ENCODE measurements at places on chromosomes 13 and 19.
A peak's percentile ranks its signal among the peaks of the same experiment; 100 is the strongest.

- DNase-seq, result no peak
Measured at GRCh38 chr19:18099623-18099995, 2.0 kb downstream of the MAST3 start.

- no peak for DNase-seq
Measured at GRCh38 chr13:65125236-65125635, 2104.9 kb downstream of the PCDH9 start.

GRCh38 chr19:2478278-2478755 lies 2.4 kb downstream of the GADD45B start:
- peak; percentile 55 for DNase-seq

DNA sequence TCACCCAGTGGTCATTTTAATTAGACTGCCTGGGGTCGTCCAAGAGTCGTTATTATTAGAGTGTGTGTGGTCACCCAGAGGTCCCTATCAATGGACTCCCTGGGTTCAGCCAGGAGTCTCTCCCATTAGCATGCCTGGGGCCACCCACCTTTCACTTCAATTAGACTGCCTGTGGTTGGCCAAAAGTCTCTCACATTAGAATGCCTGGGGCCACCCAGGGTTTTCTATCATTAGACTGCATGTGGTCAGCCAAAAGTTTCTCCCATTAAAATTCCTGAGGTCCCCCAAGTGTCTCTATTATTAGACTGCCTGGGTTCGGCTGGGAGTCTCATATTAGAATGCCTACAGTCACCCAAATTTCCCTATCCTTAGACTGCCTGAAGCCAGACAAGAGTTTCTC lies 1472.6 kb downstream of the UQCRFS1 start:
- DNase-seq, result no peak

DNA sequence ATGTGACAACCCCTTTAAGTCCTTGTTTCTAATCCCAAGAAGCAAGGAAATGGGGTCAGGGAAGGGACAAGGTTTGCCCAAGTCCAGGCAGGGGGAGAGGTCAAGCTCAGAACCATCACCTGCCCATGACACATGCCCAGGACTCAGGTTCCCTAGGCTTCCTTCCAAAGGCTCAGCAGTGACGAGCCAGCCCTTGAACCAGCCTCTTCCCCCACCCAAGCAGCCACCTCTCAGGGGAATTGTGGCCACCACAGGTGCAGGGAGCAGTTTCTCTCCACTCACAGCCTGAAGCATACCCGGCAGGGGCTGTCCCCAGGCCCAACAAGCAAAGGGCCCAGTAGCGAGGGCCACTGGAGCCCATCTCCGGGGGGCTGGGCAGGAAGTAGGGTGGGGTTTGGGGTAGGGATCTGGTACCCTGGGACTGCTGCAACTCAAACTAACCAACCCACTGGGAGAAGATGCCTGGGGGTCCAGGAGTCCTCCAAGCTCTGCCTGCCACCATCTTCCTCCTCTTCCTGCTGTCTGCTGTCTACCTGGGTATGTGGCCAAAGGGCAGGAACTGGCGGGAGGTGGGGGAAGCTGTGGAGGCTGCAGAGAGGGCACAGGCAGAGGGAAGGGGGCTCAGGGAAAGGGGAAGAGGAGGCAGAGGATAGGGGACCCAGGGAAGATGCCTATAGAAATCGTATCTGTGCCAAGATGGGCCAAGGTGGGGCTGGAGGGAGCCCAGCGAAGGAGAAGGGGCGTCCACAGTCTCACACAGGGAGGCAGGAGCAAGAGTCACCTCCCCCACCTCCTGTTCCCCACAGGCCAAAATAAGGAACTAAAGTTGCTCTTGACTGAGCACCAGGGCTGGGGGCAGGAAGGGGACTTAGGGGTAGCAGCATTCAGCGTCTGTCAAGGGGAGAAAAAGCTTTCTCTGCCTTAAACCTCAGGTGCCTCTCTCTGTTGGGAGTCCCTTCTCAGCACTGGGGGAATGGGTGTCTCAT lies at the start of gene CD79A:
CD79A (plus strand) TSS at position 433 of the 986 bp plus-strand sequence; CDS start at position 459, 26 bp downstream.
- DNase-seq, result peak; percentile 44

- DNase-seq, result no peak
Measured at GRCh38 chr13:95150555-95150954, 150.7 kb downstream of the ABCC4 start.

GRCh38 chr13:38213314-38213713 lies 136.3 kb upstream of the UFM1 start:
- DNase-seq, result no peak

DNA sequence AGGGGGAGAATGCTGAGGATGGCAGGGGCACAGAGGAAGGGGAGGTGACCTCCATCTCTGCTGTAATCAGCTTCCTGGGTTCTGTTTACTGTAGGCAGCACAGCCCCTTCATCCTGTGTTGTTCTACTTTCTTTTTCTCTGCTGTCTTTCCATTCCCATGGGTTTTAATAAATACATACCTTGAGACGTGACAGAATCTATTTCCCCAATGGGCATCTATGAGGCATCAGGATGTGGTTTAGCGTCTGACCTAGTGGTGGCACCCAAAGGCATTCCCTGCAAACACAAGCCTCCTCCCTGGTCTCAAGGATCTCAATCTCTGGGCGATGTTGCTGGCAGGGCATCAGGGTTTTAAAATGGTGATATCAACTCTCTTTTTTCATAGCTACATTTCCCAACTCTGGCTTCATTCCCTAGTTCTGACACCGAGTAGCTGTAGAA lies 60.8 kb downstream of the ALOX5AP start:
- DNase-seq, result no peak

GRCh38 chr19:50512112-50512998 lies 1.4 kb downstream of the ASPDH start:
- no peak for DNase-seq

- DNase-seq, result no peak
Measured at GRCh38 chr13:53250977-53251376, 222.4 kb downstream of the OLFM4 start.

- DNase-seq, result no peak
Measured at GRCh38 chr19:54534156-54534555, 31.5 kb downstream of the LAIR2 start.

- DNase-seq, result no peak
Measured at GRCh38 chr19:3506384-3507340, 551 bp downstream of the FZR1 start.

DNA sequence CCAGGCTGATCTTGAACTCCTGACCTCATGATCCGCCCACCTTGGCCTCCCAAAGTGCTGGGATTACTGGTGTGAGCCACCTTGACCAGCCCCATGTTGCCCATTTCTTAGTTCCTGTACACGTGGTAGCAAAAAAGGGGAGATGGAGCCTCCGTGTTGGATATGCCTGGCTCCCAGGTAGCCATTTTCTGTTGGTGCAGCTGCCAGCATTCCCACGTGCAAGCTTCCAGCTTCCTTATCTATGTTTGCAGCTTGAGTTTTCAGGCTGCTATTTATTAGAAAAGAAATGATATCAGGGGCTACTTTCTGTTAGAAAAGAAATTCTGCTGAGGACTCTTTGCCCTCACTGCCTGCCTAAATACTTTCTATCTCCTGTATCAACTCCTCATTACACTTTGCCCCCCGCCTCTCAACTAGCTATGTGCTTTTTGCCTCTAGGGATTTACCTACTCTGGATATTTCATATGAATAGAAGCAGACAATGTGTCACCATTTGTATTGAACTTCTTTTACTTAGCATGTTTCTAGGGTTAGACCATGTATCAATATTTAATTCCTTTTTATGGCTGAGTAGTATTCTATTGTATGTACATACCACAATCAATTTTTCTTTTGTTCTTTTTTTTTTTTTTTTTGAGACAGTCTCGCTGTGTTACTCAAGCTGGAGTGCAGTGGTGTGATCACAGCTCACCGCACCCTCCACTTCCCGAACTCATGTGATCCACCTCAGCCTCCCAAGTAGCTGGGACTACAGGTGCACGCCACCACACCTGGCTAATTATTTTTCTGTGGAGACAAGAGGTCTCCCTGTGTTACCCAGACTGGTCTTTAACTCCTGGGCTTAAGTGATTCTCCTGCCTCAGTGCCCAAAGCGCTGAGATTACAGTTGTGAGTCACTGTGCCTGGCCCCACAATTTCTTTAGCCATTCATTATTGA lies 3.4 kb upstream of the TMED1 start:
- DNase-seq, result no peak

GRCh38 chr13:50838031-50838430 lies 5.5 kb downstream of the DLEU7 start:
- no peak for DNase-seq

DNA sequence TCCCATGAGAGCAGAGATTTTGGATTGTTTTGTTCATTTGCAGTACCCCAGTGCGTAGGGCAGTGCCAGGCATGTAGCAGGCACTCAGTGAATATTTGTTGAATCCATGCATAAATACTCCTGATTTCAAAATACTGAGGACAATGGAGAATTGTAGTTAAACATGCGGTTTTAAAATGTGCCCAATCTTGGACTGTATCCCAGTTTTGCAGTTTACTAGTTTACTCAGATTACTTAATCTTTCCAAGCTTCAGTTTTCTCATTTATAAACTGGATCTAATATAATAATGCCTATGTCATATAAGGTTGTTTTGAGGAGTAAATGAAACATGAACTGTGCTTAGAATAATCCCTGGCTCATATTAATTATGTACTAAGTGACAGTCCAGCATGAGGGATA lies 39.0 kb downstream of the RCBTB2 start:
- no peak for DNase-seq

- no peak for DNase-seq
Measured at GRCh38 chr19:49690656-49691242, at the start of gene CPT1C. TSS of gene CPT1C (plus strand) at chr19:49691116. CDS start at chr19:49692253, 1,137 bp downstream.

- no peak for DNase-seq
Measured at GRCh38 chr13:27599845-27600553, 20.3 kb downstream of the LNX2 start.

- DNase-seq, result peak; percentile 29
Measured at GRCh38 chr19:49422407-49423070, 702 bp downstream of the PTH2 start.

GRCh38 chr13:27595055-27595811 lies 25.1 kb downstream of the LNX2 start:
- DNase-seq, result no peak

DNA sequence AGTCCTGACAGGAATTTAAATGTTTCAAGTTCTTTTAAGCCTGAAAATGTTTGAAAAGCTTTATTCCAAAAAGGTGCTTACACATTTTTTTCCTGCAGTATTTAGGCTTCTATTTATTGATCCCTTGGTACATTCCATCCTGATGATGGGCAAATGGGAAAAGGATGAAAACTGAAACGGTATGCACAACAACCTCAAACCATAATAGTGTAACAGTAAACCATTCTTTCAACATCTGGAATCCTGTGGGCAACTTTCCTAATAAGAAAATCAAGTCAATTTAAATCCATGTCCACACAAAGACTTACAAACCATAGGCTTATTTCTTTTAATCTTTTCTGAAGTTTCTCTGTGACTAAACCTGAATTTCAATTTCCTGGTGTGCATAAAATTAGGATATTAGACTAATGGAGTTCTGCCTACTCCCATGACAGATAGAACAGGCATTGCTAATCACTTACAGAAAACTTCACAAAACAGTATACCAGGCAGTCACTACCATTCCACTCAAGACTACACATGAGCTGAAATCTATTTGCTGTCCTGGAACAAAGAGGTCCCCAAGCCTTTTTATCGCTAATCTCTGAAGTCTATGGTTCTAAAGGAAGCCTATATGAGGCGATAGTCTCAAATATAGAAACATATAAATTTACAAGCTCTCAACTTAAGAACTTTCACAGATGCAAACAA lies 103.3 kb downstream of the DLEU7 start:
- no peak for DNase-seq

DNA sequence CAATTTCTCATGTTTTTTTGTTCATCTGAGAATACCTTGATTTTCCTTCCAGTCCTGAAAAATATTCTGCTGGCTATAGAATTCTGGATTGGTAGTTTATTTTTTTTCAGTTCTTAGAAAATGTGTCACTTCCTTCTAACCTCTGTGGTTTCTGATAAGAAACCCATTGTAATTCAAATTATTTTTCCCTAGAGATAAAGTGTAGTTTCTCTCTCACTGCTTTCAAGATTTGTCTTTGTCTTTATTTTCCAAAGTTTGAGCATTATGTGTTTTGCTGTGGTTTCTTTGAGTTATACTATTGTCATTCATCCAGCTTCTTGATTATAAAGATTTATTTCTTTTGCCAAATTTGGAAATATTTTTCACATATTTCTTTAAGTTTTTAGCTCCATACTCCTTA lies 324.0 kb upstream of the SPRY2 start:
- DNase-seq, result no peak

- DNase-seq, result no peak
Measured at GRCh38 chr13:48979892-48980291, 4.2 kb downstream of the FNDC3A start.

GRCh38 chr19:34328982-34329381 lies 36.0 kb upstream of the GPI start:
- no peak for DNase-seq

- no peak for DNase-seq
Measured at GRCh38 chr19:35327642-35328041, 1.3 kb upstream of the CD22 start.

GRCh38 chr13:27065582-27065981 lies 106.0 kb downstream of the USP12 start:
- no peak for DNase-seq

DNA sequence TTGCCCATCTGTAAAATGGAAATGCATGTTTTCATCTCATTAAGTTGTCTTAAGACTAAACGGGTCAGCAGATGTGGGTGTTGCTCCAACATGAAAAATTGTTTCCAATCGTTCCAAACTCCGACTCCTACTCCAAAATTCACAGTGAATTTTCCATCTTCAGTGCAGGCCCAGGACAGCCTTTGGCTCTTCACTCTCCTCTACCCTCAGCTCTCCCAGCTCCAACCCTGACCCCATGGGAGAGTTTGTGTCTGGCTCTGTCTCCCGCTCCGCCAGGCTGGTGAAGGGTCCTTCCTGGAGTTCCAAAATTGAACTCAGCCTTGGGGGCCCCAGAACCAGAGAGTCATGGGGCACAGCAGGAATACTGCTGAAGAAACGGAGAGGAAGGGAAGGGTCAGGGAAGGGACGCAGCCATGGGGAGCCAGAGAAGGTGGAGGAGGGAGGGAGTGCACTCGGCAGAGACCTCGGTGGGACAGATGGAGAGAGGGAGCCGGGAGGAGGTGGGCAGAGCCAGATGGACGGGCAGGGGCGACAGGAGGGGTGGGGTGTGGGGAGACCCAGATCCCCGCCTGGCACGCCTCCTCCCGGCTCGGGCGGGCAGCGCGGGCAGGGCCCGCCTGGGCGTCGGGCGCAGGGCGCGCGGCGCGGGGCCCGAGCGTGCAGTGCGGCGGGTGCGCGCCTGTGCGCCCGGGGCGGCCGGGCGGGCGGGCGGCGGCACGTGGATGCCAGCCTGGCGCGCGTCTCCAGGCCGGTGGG lies 45.6 kb downstream of the CELF5 start:
- no peak for DNase-seq
